ENCODE measurements at places on chromosomes 12 and 14.

- no peak for DNase-seq
These were observed 23.8 kb downstream of the CMAS start for GRCh38 chr12:22069851-22070250.

DNA sequence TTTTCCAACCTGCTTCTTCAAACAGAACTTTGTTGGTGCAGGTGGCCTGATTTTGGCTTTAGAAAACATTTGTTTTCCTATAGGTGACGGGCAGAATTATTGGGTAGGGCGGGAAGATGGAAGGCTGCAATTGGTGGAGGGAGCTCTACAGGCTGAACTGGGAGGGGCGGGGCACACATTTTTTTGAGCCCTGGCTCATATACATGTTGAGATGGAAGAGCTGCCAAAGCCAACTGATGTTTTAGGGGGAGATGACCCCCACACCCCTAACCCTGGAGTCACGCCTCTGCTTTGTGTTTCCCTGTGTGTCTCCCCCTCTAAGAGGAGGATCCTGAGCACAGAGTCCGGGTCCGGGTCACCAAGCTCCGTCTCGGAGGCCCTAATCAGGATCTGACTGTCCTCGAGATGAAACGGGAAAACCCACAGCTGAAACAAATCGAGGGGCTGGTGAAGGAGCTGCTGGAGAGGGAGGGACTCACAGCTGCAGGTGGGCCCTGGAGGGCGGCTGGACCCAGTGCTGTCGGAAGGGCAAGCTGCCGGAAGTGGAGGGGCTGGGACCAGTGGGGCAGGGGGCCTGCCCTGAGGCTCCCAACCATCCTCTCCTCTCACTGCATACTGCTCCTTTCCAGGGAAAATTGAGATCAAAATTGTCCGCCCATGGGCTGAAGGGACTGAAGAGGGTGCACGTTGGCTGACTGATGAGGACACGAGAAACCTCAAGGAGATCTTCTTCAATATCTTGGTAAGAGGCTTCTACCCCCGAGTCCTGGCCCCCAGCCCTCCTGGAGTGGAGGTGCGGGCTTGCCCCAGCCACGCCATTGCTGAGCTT is 18.6 kb downstream of the AGAP2 start:
- no peak for DNase-seq

- no peak for DNase-seq
These were observed 19.0 kb downstream of the NUBPL start for GRCh38 chr14:31580234-31580633.

DNA sequence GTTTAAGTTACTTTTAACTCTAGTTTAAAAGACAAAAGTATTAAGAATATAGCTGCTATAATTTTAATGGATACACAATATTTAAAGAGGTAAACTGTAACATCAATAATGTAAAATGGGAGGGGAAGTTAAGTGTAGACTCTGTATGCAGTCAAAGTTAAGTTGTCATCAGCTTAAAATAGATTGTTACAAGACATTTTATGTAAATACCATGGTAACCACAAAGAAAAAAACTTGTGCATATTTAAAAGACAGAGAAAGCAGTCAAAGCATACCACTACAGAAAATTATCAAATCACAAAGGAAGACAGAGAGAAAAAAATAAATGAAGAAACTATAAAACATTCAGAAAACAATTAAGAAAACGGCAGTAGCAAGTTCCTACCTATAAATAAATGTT is 73.3 kb downstream of the CEP128 start:
- DNase-seq: no peak

- no peak for DNase-seq
These were observed 507.5 kb downstream of the NAV3 start for GRCh38 chr12:78338054-78338785.

DNA sequence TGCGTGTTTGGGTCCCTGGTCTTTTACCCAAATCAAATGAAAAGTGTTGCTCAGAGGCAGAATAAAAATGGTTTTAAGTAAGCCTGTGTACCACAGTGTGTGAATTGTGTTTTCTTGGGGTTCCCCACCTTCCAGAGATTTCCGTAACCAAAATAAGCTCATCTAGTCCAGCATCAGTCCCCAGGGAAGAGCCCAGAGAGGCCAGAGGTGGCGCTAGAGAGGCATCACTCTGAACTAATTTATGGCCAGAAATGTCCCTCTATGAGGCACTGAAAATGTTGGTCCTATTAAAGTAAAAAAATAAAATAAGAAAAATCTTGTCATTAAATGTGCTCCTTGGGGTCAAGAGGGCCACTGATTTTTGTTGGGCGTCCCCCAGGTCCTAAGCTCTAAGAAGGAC is 24.9 kb upstream of the PRKAB1 start:
- no peak for DNase-seq

DNA sequence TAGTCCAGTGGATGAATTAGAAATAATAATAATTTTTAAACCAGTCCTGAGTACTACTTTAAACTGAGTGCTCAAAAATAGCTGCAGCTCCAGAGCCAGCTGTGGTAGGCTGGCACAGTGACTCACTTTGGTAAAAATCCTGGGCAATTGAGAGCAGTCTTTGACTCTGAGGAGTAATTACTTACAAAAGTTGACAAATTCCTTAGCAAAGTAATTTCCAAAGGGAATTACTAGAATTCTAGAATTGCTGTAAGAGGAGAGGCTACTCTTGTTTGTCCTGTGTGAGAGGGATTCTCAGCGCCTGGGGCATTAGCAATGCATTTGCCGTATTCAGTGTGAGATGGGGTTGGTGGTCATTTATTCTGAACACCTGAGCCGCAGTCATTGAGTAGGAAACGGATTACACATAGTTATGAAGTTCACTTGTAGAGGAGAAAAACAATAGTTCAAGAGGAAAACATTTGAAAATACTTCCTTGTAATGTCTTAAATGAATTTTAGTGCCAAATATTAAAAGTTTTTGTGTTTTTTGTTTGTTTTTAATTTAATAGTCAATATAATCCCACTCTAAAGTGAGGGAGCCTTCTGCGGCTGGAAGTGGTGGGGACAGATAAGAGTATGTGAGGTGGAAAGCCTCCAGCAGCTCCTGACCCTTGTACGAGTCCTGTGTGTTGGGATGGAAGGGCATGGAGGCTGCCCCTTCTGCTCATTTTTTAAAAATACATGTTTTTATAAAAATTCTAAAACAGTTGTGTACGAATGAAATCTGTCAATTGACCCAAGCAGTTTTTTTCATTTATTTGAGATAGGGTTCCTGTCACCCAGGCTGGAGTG is 41.9 kb downstream of the EID3 start:
- DNase-seq: no peak

GRCh38 chr12:55830601-55831446 is 1.4 kb upstream of the DNAJC14 start:
- no peak for DNase-seq

- DNase-seq: no peak
These were observed 375.3 kb downstream of the C12orf75 start for GRCh38 chr12:105705765-105706164.

DNA sequence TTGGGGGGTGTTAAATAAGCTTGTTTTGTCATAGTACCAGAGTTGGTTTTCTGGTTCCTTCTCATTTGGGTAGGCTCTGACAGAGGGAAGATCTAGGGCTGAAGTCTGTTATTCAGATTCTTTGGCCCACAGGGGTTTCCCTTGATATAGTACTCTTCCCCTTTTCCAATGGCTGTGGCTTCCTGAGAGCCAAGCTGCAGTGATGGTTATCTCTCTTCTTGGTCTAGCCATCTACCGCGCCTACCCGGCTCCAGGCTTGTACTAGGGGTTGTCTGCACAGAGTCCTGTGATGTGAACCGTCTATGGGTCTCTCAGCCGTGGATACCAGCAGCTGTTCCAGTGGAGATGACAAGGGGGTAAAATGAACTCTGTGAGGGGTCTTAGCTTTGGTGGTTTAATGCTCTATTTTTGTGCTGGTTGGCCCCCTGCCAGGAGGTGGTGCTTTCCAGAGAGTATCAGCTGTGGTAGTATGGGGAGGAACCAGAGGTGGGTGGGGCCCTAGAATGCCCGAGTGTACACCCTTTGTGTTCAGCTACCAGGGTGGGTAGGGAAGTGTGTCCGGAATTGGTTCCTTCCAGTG is 209.7 kb downstream of the GPHN start:
- no peak for DNase-seq

- peak; percentile 34 for DNase-seq
These were observed 9.7 kb downstream of the CKB start for GRCh38 chr14:103512701-103513611.

- DNase-seq: peak; percentile 100
These were observed 132.8 kb upstream of the HIF1A start for GRCh38 chr14:61562321-61563161.

DNA sequence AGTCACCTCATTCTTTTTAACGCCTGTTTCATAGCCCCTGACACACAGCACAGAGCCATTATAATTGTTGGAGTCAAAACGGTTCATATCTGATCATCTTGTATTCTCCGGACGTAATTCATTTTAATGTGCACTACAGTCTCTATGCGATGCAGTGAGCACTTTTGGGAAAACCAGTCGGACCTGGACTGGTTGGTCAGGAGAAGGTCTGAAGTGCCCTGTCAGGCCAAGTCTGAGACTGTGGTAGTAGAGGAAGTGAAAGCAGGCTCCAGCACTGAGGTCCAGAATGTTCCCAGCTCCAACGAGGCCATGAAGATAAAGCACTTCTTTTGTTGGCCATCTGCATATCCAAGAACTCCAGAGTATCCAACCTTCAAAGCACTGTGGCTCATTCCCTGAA is 117.1 kb upstream of the NCOR2 start:
- DNase-seq: no peak

- no peak for DNase-seq
These were observed 13.0 kb upstream of the OR6J1 start for GRCh38 chr14:22656945-22657731.

GRCh38 chr14:77498984-77499527 is 440 bp upstream of the ISM2 start:
- no peak for DNase-seq

DNA sequence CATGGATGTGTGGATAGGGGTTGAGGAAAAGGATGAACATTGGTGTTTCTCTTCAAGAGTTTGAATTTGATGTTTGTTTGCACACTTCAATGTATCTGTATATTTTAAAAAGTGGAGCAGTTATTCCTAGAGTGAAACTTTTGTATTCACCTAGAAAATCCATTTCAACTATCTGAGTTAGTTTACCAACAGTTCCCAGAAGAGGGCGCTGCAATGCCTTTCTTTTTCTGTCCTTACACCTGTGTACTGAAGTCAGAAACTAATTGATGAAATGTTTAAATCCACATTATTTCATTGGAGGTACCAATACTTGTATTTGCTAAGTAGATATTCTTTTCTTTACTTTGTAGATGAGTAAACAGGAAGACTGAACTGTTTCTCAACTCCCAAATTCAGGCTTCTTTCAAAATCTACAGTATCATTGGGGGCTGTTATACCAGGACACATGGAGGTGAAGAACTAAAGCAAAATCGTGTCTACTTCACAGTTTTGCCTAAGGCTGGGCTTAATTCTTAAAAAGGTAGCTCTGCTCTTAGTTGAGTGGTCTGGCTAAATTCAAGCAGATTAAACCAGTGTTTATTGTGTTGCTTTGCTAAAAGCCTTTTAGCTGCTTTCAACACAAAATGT is 26.6 kb upstream of the KLRB1 start:
- DNase-seq: no peak

DNA sequence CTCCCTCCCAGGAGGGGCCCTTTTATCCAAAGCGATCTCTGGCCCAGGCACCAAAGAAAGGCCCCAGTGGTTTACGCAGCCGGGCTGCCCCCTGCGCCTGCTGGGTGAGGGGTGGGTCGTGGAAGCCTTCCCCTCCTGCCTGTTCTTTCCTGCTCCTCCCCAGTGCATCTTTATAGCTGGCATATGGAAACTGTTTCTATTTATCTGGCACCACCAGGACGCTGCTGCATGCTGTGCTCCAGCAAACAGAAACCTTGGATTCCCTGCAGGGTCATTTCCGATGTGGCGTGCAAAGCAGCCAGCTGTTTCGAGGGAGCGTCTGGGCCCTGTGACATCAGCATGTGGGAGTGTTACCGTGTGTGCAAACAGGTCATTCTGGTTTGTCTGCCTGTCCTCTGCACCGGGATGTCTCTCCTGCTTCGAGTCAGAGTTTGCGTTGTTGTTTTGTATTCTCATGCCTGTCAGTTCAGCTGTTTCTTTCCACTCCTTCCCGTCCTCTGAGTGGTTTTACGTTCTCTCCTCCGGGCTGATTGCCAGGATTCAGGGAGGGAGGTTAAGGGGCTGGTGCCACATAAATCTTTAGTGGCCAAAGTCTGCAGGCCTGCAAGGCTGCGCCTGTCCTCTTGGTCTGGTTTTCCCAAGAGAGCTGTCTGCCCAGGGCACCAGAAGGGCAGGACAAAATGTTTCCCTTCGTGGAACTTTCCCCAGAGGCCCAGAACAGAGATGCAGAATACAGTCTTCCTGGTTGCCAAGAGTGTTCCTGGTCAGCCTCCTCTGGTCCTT is 24.6 kb downstream of the TPCN1 start:
- DNase-seq: no peak

Data from AG04449 (cell line).